ENCODE measurements at places on chromosomes 3 and 15.

DNA sequence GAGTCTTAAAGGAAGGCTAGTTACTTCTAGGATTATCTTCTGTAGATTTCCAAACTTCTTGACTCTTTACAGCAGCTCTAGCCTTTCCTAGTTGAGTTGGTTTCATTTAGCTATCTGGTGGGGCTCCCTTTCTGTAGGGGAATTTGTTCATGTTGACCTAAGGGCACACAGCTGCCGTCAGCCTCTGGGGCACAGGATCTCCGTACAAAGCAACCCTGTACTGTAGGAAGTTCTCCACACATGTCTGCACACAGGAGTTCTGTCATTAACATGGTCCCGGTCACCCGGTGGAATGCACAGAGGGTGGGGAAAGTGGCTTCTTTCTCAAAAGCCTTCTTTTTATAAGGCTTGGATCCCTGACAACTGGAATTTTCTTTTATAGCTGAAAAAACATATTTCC lies 88.7 kb upstream of the TNIK start:
- DNase-seq: no peak

DNA sequence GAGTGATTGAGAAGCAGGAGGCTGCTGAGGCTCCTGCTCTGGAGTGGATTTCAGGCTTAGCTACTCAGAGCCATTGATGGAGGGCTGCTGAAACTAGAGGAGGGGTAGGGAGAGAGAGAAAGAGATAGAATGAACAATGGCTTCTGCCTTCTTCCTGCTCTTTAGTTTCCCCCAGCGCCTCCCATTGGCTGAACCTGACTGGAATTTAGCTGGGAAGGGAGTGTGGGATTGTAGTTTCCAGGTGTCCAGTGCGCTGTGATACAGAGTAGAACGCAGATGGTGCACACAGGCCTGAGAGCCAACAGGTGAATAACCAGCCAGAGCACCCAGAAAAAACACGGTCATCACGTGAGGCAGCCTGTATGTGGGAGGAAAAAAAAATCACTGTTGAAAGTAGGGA lies 140.1 kb downstream of the IL20RB start:
- no peak for DNase-seq

DNA sequence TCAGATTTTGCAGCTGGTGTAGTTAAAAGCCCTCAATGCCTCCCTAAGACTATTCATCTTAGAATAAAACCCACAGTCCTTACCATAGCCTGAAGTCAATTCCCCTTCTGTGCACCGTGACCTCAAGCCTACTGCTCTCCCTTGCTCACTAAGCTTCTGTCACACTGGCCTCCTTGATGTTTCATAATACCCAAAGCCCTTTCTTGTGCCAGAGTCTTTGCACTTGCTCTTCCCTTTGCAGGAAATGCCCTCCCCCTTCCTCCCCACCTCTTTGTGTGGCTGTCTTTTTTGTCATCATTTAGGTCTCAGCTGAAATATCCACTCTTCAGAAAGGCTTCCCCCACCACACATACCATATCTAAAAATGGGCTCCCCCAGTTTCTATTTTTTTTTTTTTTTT lies 4.2 kb upstream of the PLEKHO2 start:
- DNase-seq: no peak

DNA sequence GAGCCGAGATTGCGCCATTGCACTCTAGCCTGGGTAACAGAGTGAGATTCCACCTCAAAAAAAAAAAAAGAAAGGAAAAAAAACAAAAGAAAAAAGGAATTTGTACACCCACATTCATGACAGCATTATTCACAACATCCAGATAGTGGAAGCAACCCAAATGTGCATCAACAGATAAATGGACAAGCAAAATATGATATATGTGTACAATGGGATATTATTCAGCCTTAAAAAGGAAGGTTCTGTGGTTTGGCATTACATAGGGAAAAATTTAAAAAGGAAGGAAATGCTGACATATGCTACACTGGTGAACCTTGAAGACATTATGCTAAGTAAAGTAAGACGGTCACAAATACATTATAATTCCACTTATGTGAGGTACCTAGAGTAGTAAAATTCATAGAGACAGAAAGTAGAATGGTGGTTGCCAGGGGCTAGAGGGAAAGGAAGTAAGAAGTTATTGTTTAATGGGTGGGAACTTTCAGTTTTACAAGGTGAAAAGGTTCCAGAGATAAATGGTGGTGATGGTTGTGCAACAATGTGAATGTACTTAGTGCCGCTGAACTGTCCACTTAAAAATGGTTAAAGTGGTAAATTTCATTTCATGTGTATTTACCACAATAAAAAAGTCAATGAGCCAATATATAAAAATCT lies 118.5 kb downstream of the MYLK start:
- no peak for DNase-seq

DNA sequence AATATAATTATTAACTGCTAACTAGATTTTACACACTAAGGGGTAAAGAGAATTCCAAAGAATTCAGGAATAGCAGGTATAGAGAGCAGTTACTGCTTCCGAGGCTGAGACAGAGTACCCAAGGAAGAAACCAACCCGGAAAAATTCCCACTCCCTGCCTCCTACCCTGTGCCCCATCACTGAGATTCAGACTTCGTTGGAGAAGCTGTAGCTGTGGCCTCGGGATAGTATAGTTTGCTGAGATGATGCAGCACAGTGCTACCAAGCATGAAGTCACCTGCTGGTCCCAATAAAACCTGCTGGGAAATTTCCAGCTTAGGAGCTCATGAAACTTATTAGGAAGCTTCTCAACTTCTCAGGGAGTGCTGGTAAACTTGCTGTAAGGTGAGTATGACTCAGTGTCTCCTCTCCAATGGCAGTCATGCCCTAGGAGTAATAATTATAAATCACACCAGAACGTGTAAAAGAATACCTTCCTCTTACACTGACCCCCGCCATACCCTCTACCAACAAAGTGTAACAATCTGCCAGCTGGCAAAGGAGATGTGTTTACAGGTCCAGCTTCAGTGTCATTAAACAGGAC lies 215.2 kb upstream of the ROBO2 start:
- no peak for DNase-seq

- DNase-seq: no peak
Measured at GRCh38 chr3:13998831-13999230, 119.0 kb upstream of the WNT7A start.

- no peak for DNase-seq
Measured at GRCh38 chr3:53715815-53716483, 130.3 kb downstream of the CHDH start.

DNA sequence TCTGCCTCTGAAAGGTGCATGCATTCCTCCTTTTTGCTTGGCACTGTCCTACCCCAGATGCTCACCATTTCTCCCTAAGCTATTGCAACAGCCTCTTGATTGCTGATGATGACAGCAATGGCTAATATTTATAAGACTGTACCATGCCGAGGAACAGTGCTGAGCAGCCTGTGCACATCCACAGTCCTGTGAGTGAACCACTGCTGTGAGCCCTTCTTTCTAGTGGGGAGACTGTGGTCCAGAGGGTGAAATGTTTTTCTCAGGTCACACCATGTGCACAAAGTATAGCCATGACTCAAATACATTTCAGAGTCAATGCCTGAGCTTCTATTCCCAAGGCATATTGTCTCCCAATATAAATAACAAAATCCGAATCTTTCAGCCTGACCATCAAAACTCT lies 231.2 kb upstream of the LRTM1 start:
- no peak for DNase-seq

DNA sequence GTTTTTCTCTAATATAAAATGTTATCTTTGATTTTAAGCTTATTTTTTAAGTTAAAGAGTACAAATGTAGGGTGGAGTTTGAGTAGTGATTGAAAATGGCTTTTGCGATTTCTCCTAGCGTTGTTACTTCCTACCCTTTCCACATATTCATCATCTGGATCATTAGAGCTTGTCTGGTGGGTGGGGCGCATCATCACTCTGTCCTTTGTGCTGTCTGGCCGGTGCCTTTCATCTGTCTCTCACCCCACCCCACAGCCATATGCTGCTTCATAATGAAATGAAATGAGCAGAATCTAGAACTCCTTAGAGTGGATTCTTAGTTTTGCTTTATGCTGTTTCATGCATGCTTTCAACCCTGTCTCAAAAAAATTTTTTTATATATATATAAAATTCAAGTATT lies 44.3 kb downstream of the ATP1B3 start:
- DNase-seq: no peak

GRCh38 chr3:194772241-194773000 lies 86.7 kb downstream of the FAM43A start:
- no peak for DNase-seq

DNA sequence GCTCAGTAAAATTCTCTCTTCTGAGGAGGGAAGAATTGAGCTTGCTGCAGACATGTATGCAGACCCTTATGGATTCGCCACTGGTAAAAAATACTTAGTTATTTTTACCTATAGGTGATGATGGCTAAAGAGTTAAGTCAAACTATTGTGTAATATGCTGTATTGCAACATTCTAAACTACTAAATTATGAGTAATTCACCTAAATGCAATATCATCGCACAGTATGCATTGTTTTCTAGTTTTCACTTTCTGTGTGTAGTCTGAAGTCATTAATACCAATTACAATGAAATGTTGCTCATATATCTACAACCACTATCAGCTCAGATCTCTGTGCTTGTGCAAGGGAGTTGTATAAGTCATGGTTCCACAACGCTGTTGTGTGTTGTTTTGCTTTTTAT lies 48.7 kb upstream of the ROBO2 start:
- peak; percentile 25 for DNase-seq

- DNase-seq: peak; percentile 56
Measured at GRCh38 chr15:100030586-100031229, 297.5 kb upstream of the LYSMD4 start.

DNA sequence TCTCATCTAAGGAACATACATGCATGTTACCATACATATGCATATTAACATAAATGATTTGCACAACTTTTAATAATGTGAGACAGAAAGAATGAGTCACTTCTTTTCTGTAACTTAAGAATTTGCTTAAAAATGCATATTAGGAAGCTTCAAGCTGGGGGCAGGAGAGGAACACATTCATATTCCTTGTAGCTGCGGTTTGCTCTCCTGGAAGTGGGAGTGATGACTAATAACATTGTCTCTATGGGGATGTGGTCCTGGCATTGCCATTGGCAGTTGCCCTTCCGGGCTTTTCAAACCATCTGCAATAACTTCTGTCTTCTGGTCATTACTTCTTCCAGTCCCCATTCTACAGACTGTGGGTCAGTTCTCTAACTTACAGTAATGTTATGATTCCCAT lies 15.6 kb downstream of the CHST2 start:
- DNase-seq: peak; percentile 97

GRCh38 chr15:91429973-91430372 lies 329.9 kb downstream of the SV2B start:
- no peak for DNase-seq

DNA sequence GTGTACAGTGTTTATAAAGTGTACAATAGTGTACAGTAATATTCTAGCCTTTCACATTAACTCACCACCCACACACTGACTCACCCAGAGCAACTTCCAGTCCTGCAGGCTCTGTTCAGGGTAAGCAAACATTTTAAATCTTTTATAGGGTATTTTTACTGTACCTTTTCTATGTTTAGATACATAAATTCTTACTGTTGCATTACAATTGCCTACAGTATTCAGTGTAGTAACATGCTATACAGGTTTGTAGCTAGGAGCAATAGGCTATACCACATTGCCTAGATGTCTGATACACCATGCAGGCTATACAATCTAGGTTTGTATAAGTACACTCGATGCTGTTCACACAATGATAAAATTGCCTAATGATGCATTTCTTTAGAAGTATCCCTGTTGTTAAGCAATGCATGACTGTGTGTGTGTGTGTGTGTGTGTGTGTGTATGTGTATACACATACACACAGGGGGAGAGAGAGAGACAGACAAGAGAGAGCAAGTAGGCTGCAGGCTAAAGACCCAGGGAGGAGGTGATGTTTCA lies 72.5 kb upstream of the PRR23C start:
- DNase-seq: no peak

DNA sequence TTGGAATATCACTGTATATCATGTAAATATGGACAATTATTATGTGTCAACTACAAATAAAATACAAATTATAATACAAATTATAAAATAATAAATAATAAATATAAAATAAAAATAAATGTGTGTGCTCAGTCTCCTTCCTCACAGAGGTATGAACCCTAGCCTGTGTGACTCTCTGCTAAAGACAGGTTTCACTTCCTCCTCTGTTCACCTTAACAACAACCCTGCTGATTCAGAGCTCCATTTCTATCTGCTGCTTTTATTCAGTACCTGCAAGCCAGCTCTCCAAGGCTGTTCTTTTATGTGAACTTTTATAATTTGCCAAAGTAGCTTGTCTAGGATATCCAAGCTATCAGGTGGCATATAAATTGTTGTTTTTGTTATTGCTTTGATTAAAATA lies 610.7 kb upstream of the GRM7 start:
- no peak for DNase-seq

DNA sequence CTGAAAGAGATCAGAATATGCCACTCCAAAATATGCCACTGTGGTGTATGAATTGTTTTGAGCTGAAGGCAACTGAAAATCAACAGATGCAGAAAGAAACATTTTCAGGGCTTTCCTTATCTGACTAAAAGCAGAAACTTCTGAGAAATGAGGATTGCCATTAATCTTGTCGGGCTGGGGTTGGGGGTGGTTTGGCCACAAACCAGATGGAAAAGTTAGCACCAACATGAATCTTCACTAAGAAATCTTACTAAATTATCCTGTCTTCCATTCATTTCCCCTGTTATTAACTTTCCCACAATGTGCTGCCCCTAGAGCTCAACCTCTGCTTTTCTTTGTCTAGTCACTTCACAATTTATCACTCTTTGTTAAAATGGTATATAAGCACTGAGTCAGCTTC lies 229.9 kb upstream of the GADL1 start:
- DNase-seq: no peak

DNA sequence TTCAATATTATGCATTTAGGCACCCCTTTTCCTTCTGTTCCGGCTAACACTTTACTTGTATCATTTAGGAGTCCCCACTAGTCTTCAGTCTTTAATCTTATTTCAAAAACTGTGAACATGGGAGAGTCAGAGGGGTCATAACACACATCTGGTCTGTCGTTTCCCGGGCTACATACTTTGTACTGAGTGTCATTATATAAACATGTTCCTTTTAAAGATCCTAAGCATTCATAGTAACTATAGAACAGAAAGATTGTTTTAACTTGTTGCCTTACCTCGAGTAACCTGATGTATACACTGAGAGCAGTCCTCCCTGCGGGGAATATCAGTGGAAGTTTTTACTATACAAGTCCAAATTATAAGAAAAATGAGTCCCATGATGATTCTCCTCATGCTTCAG lies 78.2 kb upstream of the VEPH1 start:
- no peak for DNase-seq

DNA sequence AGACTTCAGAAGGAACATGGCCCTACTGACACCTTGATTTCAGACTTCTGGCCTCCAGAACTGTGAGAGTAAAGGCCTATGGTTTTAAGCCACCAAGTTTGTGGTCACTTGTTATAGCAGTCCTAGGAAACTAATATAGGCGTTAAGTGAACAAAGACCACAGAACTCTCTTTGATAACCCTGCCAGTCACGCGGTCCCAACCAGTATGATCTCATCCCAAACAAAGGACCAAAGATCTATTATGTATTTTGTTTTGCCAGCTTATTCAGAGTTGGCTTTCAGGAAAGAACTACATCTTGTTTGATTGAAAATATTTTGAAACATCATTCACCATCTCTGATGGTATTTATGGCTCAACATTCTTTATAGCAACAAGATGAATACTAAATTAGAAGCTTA lies 294.4 kb upstream of the SLCO3A1 start:
- no peak for DNase-seq

GRCh38 chr3:55641964-55642363 lies 154.9 kb upstream of the WNT5A start:
- no peak for DNase-seq
